ENCODE measurements at places on chromosomes 6 and 20.

- DNase-seq = no peak
Observed at GRCh38 chr6:144758602-144759001, 473.5 kb downstream of the UTRN start.

GRCh38 chr6:126302191-126302590 lies 37.7 kb upstream of the CENPW start:
- DNase-seq = no peak

DNA sequence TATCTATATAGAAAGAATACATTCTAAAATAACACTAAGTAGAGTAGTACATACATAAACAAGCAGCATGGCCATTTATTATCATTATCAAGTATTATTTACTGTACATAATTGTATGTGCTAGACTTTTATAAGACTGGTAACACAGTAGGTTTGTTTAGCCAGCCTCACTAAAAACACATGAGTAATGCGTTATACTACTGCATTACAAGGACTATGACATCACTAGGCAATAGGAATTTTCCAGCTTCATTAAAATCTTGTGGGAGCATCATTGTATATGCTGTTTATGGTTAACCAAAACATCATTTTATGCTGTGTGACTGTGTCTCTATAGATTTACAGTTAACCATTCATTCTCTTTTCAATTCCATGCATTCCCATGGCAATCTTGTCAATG lies 131.7 kb upstream of the HDGFL1 start:
- DNase-seq = no peak

GRCh38 chr6:111291336-111292259 lies 191.4 kb downstream of the REV3L start:
- DNase-seq = no peak

DNA sequence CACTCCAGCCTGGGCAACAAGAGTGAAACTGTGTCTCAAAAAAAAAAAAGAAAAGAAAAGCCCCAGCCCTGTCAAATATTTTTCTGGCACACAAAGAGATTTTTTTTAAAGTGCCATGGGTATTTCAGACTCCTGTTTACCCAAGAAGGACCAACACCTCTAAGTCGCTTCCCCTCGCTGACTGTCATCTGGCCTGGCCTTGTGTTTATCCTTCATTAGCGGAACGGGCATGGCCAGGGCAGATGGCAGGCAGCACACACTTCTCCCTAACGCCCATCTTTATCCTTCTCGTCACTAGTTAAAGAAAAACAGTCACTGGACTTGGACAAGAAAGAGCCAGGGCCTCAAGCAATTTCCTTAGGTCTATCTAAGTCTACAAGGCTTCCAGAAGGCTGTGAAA lies 7.3 kb upstream of the CBFA2T2 start:
- DNase-seq = no peak

DNA sequence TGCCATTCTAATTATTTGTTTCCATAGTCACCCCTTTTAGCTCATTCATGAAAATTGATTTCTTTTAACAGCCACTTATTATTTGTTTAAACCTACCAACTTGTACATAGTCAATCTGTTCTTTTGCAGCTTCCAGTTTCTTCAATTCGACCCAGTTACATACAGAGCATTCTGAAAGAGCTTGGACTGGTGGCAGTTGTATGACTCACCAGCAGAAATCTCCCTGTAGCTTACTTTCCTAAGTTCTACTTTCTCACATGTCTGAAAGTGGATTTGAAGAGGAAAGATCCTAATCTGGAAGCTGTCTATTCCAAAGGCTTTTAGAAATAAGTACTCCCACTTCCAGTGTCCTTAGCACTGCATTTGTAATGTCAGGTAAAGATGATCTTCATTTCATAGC lies 447.9 kb downstream of the HTR1B start:
- DNase-seq = no peak

GRCh38 chr6:168999392-168999791 lies 254.3 kb downstream of the THBS2 start:
- DNase-seq = no peak
